ENCODE measurements at places on chromosomes 11 and 22.

GRCh38 chr11:22851477-22851876 lies 8.8 kb downstream of the CCDC179 start:
- DNase-seq, result no peak

- no peak for DNase-seq
Measured at GRCh38 chr11:272195-272930, 5.8 kb upstream of the NLRP6 start.

GRCh38 chr11:120538707-120539106 lies 27.2 kb downstream of the GRIK4 start:
- DNase-seq, result no peak

DNA sequence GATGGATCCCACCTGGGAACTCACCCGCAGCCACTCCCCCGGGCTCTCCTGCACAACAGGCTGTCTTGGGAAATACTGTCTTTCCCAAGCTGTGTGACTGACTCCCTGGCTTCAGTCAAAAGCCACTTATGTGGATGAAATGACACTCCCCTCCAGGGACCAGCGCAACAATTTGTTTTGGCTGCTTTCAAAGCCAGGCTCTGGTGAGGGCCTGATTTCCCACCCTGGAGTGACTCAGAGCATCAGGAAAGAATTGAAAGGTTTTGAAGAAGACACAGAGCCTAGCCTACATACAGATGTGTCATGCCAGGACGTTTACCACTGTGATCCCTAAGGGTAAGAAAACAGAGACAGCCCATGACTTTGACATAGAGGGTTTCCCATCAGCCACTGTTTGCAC lies 550.5 kb downstream of the MIAT start:
- DNase-seq, result no peak

DNA sequence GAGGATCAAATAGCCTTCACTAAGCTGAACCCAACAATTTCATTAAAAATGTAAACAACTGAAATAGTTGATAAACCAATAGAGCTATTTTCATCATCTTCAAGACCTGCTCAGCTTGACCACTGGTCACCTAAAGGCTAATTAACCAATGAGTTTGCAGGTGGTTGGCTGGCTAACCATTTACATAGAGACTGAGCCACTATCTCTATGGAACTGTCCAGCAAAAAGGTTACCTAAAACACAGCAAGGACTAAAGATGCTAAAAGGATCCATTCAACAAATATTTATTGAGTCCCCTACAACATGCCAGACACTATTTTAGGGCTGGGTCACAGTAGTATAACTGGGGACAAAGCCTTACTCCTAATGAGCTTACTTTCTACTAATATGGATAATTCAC lies 123.8 kb downstream of the CD44 start:
- no peak for DNase-seq

GRCh38 chr11:107666911-107667613 lies 44.8 kb downstream of the SLN start:
- no peak for DNase-seq

DNA sequence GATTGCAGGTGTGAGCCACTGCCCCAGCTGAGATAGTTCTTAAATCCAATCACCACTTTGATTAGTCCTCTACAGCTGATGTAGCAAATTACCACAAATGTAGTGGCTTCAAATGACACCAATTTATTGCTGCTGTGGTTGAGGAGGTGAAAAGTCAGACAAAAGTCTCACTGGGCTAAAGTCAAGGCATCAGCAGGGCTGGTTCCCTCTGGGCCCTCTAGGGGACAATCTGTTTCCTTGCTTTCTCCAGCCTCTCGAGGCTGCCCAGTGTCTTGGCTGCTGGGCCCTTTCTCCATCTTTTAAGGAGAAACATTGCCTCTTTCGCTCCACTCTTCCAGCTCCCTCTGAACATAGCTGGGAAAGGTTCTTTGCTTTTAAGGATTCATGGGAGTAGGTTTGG lies 50.5 kb upstream of the SHANK2 start:
- DNase-seq, result no peak

- no peak for DNase-seq
Measured at GRCh38 chr22:43013355-43014315, 1.3 kb downstream of the PACSIN2 start.

DNA sequence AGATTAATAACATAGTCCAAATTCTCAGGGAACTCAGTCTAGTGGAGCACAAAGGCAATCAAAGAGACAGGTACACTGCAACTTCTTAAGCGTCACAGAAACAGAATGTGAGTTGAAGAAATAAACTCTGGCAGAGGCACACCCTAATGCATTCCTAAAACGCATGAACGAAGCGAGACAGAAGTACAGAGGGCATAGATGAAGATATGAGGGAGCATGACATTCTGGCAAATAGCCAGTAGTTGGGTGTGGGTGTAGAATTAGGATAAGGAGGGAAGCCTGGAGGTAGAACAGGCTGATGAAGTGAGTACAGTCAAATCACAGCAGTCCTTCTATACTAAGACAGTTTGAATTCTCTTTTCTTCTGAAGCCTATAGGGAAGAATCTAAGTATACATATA lies 838.7 kb upstream of the API5 start:
- no peak for DNase-seq

DNA sequence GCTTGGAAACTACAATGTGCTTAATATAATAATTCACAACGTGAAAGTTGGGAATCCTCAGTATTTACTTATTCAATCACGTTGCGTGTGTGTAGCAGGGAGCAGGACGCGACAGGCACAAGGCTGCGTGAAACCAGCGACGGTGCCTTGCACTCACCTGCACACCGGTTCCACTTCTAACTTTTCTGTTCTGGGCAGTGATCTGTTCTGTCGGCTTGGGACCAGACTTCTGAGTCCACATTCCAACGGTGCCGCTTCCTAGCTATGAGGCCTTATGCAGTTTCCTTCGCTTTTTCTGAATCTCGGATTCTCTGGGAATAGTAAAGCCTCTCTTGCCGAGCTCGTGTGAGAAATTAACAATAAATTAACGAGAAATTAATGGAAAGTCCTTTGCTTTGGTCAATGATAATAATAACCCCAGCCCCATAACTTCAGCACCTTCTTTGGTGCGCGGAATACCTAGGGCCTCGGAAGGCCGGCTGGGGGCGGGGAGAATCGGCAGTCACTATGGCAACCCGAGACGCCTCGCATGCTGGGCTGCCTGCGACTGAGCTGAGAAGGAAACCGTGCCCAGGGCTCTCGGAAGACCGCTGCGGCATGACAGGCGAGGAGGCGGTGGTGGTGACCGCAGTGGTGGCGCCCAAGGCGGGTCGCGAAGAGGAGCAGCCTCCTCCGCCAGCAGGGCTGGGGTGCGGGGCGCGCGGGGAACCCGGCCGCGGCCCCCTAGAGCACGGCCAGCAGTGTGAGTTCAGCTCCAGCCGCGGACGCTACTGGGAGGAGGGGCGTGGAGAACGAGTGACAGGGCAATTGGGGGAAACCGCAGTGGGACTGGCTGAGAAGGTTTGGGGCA lies at the start of gene C11orf97:
Gene C11orf97, plus strand, starts transcription at position 530 of the 850 bp plus-strand sequence. Its CDS starts 68 bp downstream, at position 598.
- DNase-seq, result peak; percentile 75

GRCh38 chr22:45683680-45684079 lies 12.0 kb downstream of the ATXN10 start:
- DNase-seq, result no peak
